ENCODE measurements at places on chromosomes 1 and 21.

- DNase-seq = no peak
Measured at GRCh38 chr1:170970256-170970655, 34.9 kb downstream of the MROH9 start.

DNA sequence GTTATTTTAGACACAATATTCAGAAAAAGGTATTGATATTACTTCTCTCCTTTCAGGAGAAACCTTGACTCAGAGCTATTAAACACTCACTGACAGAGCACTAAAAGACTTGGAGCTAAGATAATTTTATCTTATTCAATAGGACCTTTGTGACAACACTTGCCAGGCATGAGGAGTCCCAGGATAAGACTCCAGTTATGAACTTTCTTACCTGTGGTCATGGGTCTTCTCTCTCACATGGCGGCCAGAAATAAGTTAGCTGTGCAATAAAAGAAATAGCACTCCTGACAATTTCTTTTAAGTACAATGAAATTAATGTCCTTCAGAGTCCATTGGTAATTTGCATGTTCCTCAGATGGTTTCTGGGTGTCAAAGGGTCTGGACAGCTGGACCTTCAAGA, 382.1 kb downstream of the BRINP3 start:
- no peak for DNase-seq

- no peak for DNase-seq
Measured at GRCh38 chr1:27646676-27647075, 11.7 kb upstream of the FGR start.

DNA sequence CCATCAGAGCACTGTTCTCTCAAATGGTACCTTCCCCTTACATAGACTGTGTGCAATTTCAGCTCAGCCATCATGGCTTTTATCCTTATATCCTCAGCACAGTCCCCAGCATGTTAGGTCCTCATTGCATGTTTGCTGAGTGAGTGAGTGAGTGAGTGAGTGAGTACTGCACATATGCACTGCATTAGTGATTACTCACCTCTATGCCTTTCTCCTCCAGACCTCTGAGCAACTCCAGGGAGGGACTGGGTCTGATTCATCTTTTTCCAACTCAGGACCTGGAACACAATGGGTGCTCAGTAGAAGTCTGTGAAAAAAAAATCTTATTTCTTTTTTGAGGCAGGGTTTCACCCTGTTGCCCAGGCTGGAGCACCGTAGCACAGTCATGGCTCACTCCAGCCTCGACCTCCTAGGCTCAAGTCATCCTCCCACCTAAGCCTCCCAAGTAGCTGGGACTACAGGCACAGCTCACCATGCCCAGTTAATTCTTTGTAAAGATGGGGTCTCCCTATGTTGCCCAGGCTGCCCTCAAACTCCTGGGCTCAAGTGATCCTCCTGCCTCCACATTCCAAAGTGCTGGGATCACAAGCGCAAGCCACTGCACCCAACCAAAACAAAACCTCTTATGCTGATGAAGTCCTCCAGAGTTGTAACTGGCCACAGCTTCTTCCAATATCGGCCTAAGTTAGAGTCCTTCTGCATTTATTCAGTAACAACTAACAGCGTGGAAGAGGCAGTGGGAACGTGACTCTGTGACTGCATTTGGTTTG, 23.7 kb downstream of the RNU5D-1 start:
- DNase-seq = no peak

DNA sequence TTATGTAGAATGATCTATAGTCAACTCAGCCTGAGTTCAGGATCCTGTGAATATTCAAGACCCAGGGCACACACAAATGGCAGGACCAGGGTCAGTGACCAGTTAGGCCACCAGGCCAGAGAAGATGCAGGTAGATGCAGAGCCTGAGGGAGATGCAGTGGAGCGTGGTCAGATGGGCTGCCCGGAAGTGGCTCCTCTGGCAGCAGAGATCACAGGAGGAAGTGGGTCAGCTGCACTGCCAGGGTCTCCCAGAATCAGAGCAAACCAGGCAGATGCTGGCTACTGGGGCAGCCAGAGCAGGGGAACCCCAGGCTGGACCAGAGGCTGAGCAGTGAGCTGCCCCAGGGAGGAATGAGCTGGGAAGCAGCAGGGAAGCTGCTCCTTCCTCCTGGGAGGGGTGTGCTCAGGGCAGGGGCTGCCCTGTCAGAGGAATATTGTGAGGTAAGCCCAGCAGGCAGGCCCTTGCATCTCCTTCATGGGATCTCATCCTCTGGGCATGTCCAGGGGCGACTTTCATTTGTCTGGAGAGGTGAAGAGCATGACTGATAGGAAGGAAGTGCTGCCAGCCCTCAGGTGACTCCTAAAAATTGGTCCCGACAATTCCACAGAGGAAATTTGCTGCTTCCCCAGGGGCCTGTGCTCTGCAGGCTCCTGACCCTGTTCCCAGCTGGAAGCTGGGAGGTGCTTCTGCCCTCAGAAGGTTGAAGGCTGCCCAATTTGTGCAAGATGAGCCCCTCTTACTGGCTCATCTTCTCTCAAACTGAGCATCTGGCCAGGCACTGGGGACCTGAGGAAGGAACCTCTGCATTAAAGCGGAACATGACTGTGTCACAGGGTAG, 49.3 kb downstream of the STUM start:
- DNase-seq = no peak

DNA sequence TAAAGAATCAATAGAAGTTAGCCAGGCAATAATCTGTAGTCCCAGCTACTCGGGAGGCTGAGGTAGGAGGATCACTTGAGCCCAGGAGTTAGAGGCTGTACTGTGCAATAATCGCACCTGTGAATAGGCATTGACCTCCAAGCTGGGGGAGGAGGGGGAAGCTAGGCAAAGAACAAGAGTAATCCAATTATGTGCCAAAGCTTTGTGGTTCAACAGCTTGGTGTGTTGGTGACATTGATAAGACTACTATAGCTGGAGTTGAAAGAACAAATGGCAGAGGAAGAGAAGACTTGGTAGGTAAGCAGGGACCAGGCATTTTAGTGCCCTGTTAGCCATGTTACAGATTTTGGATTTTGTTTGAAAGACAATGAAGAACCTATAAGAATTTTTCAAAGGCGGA, 2.1 kb upstream of the TMCO2 start:
- DNase-seq = no peak

GRCh38 chr1:230205719-230206198, 138.7 kb downstream of the GALNT2 start:
- DNase-seq = no peak

- no peak for DNase-seq
Measured at GRCh38 chr21:36693489-36694030, 5.4 kb upstream of the SIM2 start.

GRCh38 chr1:43653893-43654292, 3.9 kb downstream of the KDM4A start:
- no peak for DNase-seq

DNA sequence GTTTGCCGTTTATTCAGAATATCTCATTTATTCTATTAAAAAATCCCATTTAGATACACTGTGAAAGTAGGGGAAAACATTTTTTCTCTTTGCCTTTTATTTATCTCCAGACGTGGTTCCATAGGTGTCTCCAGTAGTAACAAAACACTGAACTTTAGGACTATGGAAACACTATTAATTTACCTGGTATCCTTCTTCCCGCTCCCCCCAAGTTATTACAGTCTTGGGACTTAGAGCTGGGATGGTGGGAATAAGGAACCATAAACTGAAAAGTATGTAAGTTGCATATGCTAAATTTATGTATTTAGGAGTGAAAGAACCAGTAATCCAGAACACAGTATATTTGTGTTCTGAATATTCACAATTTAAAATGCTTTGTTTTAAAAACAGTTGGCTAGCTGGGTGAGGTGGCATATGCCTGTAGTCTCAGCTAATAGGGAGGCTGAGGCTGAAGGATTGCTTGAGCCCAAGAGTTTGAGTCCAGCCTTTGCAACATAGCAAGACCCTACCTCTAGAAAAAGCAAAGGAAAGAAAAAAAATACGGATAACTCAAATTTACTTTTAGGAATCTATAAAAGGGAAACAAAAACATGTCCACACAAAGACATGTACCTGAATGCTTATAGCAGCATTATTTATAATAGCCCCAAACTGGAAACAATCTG, 3.1 kb downstream of the DNAJB4 start:
- no peak for DNase-seq

DNA sequence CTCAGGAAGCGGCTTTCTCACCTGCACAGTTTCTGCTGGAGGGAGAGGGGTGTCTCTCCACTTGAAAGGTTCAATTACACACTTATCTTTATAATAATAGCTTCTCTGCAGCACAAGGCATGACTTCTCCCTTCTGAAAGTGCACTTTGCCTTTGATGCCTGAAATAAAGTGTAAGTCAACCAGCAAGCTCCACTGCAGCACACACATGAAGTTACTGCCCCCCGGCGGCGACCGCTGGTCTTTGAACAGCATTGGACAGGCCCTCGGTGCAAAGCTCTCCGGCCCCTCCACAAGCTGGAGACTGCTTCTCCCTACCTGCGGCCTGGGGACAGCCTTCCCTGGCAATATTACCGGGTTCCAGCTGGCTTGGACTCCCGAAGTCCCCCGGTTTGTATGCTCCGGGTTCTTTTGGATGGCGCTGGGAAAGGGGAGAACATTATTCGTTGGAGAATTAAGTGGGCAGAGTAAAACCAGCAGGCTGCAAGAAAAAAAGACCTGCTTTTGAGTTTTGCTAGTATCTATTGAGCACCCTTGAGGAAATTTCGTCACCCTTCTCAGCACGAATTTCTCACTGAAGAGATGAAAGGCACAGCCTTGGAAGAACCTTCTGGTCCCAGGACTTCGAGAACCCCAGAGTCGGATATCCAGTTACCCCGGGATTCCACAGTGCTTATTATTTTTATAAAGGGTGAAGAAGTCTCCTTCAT, 11.8 kb downstream of the RCAN1 start:
- peak; percentile 23 for DNase-seq

GRCh38 chr1:207069858-207070506, 16.9 kb downstream of the PFKFB2 start:
- DNase-seq = no peak

- DNase-seq = no peak
Measured at GRCh38 chr1:65190229-65190628, 42.2 kb downstream of the AK4 start.

GRCh38 chr1:92037400-92037799, 7.6 kb downstream of the EPHX4 start:
- no peak for DNase-seq

GRCh38 chr1:24085546-24085945, 26.4 kb downstream of the MYOM3 start:
- no peak for DNase-seq

- DNase-seq = no peak
Measured at GRCh38 chr21:42121794-42122193, 50.7 kb downstream of the UMODL1 start.

All from activated CD4-positive, CD25-positive, alpha-beta regulatory T cell treated with anti-CD3 and anti-CD28 coated beads, Interleukin-2, amount 50 U/mL, for 16 hours (primary cell).